Naive thymus-derived CD4-positive, alpha-beta T cell (primary cell): ENCODE measurements at places on chromosomes 4 and X. TPM values are rescaled to one million over a fixed set of nuclear protein-coding genes. Genes with fewer than 3 reads are reported as not detected.

DNA sequence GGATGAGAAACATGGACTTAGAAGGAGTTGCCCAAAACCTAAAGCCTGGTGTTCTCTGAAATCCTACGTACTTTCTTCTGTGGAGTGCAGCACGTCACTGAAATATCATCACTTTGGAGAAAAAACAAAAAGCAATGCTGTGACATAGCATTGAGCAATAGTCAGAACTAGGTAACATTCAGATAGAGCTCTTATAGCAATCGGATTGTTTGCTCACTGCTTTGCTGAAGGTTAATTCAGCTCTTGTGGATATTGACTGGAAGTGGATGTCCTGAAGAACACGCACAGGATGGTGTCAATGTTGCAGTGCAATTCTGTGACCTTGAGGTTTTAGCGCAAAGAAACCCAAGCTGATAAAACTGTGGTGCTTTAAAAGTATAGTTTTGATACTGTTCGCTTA, 114.2 kb upstream of the GRXCR1 start:
- H3K27me3 ChIP-seq: no peaks in the 10 kb centered on the region
- no peak overlapping the region for H3K27ac ChIP-seq
- DNase-seq: no peak
- H3K36me3 ChIP-seq: no peaks in the 10 kb centered on the region
- H3K4me1 ChIP-seq: no peaks in the 10 kb centered on the region

- H3K36me3 ChIP-seq: no peaks in the 10 kb centered on the region
- H3K4me1 ChIP-seq: no peaks in the 10 kb centered on the region
- no peak overlapping the region for H3K4me3 ChIP-seq
- DNase-seq: no peak
Measured at GRCh38 chrX:86806786-86807185, 658.5 kb downstream of the DACH2 start.

- no peaks in the 10 kb centered on the region for H3K4me1 ChIP-seq
- H3K27me3 ChIP-seq: no peaks in the 10 kb centered on the region
- no peak overlapping the region for H3K27ac ChIP-seq
- no peak overlapping the region for H3K4me3 ChIP-seq
- DNase-seq: no peak
- peaks cover 21% of the 10 kb centered on the region for H3K36me3 ChIP-seq
Measured at GRCh38 chr4:165308166-165308565, 19.3 kb upstream of the MSMO1 start.

GRCh38 chrX:136608295-136608933, 39.5 kb upstream of the CD40LG start:
- H3K27ac ChIP-seq: peak overlapping the region; percentile 58
- H3K4me3 ChIP-seq: peak overlapping the region; percentile 40
- peak; percentile 35 for DNase-seq

GRCh38 chr4:162849937-162850336, 316.8 kb downstream of the NAF1 start:
- no peaks in the 10 kb centered on the region for H3K27me3 ChIP-seq
- H3K36me3 ChIP-seq: no peaks in the 10 kb centered on the region
- H3K27ac ChIP-seq: no peak overlapping the region
- H3K4me1 ChIP-seq: no peaks in the 10 kb centered on the region

DNA sequence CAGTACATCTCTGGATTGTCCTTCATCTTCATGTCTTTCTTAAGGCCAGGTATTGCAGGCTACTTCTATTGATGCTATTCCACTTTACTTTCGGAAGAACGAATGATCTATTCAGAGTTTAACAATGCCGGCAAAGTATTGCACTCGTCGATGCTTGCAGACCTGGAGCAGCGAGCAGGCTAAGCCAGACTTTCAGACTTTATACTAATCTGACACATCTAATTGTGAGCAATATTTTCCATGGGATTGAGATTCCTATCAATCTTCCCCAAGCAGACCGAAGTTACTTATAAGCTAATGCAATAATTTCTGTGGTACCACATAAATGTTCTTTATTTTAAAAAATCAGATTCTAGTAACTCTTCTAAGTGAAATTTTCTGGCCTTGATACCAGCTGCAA, 1.6 kb downstream of the EMCN start:
- H3K4me3 ChIP-seq: no peak overlapping the region
- H3K4me1 ChIP-seq: no peaks in the 10 kb centered on the region
- H3K27me3 ChIP-seq: no peaks in the 10 kb centered on the region
- H3K36me3 ChIP-seq: no peaks in the 10 kb centered on the region
- DNase-seq: no peak

- no peak for DNase-seq
- no peaks in the 10 kb centered on the region for H3K27me3 ChIP-seq
- no peak overlapping the region for H3K27ac ChIP-seq
Measured at GRCh38 chr4:97185233-97185632, 958.0 kb downstream of the STPG2 start.

- H3K27ac ChIP-seq: no peak overlapping the region
- no peaks in the 10 kb centered on the region for H3K4me1 ChIP-seq
- DNase-seq: no peak
Measured at GRCh38 chr4:67779631-67780030, 25.4 kb upstream of the GNRHR start.

- no peak overlapping the region for H3K27ac ChIP-seq
- no peaks in the 10 kb centered on the region for H3K4me1 ChIP-seq
- no peak for DNase-seq
- H3K36me3 ChIP-seq: peaks cover 2% of the 10 kb centered on the region
- H3K4me3 ChIP-seq: no peak overlapping the region
- no peaks in the 10 kb centered on the region for H3K27me3 ChIP-seq
Measured at GRCh38 chrX:119948381-119948780, 4.8 kb upstream of the NKAP start.

GRCh38 chrX:69022430-69022829, 142.8 kb downstream of the PJA1 start:
- no peak overlapping the region for H3K27ac ChIP-seq
- H3K4me1 ChIP-seq: no peaks in the 10 kb centered on the region
- H3K4me3 ChIP-seq: no peak overlapping the region
- no peaks in the 10 kb centered on the region for H3K36me3 ChIP-seq

DNA sequence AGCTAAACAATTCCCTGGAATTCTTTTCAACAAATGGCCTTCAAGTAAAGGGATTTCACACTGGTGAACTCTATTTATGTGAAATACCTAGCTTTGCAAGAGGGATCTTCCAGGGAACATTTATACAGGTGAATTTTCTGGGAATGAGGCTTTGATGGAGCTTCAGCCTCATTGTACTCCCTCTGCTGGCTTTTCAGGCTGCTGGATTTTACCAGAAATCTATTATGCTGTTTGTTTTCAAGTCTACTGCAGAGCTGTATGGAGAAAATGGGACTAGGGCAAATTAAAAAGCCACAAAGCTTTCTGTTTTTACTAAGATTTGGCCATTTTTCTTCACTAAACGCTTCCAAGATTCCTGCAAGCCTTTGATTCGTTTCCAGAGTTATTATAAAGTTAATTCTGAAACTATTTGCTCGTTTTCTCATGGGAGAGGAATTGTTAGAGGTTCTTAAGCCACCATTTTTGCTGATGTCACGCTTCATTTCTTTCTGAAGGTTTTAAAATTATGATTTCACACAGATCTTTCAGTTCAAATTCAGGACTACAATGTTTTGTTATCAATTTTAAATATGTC, 31.6 kb downstream of the KDM6A start:
- no peak overlapping the region for H3K27ac ChIP-seq
- H3K36me3 ChIP-seq: no peaks in the 10 kb centered on the region
- DNase-seq: no peak
- no peak overlapping the region for H3K4me3 ChIP-seq

- no peaks in the 10 kb centered on the region for H3K36me3 ChIP-seq
- no peak overlapping the region for H3K27ac ChIP-seq
- H3K27me3 ChIP-seq: no peaks in the 10 kb centered on the region
- no peak for DNase-seq
- H3K4me3 ChIP-seq: no peak overlapping the region
Measured at GRCh38 chr4:74335341-74336021, 27.2 kb downstream of the EPGN start.

GRCh38 chrX:130262231-130262630, 6.5 kb downstream of the ZNF280C start:
- H3K27me3 ChIP-seq: no peaks in the 10 kb centered on the region
- no peak for DNase-seq
- H3K36me3 ChIP-seq: no peaks in the 10 kb centered on the region
- no peak overlapping the region for H3K4me3 ChIP-seq
- no peaks in the 10 kb centered on the region for H3K4me1 ChIP-seq
- no peak overlapping the region for H3K27ac ChIP-seq

GRCh38 chr4:102500352-102500695, 835 bp upstream of the NFKB1 start:
- peak overlapping the region; percentile 100 for H3K27ac ChIP-seq
- peak; percentile 30 for DNase-seq
- peak overlapping the region; percentile 59 for H3K4me3 ChIP-seq
- H3K27me3 ChIP-seq: no peaks in the 10 kb centered on the region
- peaks cover 6% of the 10 kb centered on the region for H3K4me1 ChIP-seq

DNA sequence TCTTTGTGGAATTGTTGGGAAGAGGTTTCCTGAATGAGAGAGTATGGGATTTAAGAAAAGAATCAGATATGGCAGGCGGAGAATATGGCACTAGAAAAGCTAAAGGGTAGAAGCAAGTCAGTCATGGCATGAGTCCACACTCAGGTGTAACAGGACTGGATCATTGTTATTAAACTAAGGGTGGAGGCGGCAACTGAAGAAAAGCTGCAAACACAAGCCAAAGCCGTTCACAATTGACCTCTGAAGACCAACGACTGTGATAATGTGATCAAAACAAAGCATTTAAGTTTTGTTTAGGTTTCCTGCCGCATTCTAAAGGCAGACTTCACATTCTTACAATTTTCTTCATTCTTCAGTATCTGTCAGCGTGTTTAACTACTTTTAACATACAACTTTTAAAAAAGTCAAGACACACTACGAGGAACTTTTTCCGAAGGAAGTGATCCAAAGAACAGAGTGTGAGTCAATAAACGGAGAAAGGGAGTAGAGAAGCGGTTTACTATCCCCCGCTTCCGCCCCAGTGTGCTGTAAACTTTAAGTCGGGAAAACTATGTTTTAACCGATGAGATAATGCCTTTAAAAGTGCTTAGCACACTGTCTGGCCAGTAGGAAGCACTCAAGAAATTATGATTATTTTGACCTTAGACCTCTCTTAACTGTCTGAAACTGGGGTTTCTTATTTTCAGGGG, 909 bp upstream of the SLAIN2 start:
- H3K27ac ChIP-seq: peak overlapping the region; percentile 91
- peaks cover 17% of the 10 kb centered on the region for H3K4me1 ChIP-seq
- peaks cover 4% of the 10 kb centered on the region for H3K36me3 ChIP-seq

The AMBN gene
- not detected for polyA plus RNA-seq

The PLXNB3 gene
- not detected for polyA plus RNA-seq

The PWWP3B gene
- not detected for polyA plus RNA-seq

The GYPE gene
- polyA plus RNA-seq: 2.4 TPM

The RPGR gene
- polyA plus RNA-seq: 5.9 TPM

The ADAM29 gene
- polyA plus RNA-seq: not detected
